ENCODE measurements at places on chromosomes 6 and 20.

DNA sequence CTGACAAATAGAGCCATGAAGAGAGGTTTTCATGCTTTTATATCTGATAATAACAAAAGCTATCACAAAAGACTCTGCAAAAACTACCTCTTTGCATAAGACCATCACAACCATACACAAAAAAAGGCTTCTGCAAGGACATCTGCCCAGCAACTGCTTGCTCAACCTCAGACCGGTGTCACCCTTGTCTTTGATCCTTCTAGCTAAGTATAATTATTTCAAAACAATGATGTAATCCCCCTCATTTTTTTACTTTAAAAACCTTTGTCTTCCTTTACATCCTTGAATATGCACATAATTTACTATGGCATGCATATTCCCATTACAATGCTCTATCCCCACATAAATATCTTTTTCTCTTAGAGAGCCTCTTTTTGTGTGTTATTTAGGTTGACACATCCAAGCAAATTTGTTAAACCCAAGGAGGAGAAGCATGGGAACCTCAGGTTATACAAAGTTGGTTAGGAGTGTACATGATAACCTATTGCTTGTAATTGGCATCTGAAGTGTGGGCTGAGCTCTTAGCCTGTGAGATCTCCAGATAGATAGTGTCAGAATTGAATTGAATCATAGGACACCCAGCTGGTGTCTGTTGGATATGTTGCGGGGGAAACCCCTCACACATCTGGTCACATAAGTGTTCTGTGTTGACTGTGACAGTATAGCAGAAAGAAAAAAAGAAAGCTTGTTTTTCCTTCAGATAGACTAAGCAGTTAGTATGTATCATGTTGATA lies 20.7 kb upstream of the CGA start:
- DNase-seq, result no peak

DNA sequence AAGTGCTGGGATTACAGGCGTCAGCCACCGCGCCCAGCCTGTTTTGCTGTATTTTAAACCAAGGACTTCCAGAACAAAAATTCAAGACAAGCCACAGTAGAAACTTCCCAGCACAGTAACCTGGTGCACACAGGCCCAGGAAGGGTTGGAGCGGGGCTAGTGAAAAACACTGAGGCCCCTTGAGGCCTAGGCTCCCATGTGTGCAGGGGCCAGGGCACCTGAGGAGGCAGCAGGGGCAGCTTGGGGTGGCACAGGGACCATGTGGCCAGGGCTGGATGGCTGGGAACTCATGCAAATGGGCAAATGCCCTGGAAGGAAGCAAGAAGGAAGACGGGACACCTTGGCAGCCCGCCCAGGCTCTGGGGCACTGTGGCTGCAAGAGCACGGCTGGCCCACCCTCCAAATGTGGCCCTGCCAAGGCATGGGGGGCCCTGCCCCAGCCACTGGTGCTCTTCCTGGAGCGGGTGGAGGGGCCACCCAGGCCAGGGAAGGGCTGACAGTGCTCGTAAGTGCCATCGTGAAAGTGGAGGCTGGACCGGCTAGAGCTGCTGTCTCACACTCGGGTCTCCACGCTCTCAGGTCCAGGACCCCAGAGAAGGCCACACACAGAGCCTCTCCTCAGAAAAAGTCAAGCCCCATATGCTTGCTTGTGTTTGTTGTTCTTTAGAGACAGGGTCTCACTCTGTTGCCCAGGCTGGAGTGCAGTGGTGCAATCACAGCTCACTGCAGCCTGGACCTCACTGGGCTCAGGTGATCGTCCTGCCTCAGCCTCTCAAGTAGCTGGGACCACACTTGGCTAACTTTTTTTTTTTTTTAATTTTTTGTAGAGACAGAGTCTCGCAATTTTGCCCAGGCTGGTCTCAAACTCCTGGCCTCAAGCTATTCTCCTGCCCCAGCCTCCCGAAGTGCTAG lies 10.3 kb downstream of the SLC2A4RG start:
- DNase-seq, result no peak

GRCh38 chr6:68400396-68400795 lies 234.7 kb upstream of the ADGRB3 start:
- DNase-seq, result no peak

GRCh38 chr6:4378319-4378996 lies 243.1 kb upstream of the ECI2 start:
- no peak for DNase-seq

DNA sequence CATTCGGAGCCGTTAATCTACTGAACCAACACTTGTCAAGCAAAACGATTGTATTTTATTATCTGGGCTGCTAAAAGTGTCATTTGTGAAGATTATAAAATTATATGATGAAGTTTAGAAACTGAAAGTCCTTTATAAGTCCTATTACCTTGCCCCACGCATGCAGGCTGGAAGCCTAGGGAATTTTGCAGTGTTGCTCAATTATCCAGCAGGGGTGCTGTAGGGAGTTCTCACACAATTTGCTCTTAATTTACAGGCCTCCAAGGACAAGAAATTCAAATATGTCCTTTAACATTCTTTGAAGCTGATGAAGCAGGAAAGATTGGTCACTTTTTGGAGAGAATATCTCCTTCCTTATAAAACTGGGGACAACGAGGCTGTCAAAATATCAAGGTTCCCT lies 368.9 kb downstream of the LMBRD1 start:
- no peak for DNase-seq

- DNase-seq, result no peak
Observed at GRCh38 chr6:36383606-36384005, 3.9 kb downstream of the ETV7 start.

DNA sequence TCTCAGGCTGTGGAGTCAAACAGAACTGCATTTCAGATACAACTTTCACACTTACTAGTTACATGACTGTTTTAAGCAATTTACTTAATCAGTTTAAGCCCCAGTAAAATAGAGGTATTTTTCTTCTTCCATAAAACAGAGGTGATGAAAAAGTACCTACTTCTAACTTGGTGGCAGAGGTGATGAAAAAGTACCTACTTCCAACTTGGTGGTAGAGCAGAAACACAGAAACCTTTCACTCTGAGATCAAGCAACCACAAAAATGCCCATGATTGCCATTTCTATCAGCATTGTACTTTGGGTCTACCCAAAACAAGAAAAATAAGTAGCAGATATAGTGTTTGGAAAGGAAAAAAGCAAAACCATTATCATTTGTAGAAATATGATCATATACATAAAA lies 148.7 kb downstream of the OPRM1 start:
- no peak for DNase-seq

DNA sequence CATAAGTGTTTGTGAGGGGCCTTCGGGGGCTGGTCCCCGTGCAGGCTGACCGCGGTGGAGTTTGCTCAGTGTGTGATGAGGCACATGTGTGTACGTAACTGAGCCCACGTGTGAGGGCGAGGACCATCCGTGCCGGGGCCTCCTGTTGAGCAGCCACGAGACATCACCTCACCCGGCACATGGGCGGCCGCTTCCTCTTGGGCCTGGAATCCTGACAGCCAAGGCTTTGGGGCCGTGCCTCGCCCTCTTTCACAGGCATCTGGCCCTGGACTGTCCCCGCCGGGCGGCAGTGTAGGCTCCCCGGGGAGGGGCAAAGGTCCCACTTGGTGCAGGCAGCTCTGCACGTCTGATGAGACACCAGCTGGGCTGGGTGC lies 202.3 kb downstream of the DLL1 start:
- no peak for DNase-seq

- peak; percentile 4 for DNase-seq
Observed at GRCh38 chr6:87870556-87870955, 168.5 kb upstream of the AKIRIN2 start.

GRCh38 chr20:62651285-62652021 lies 9.2 kb downstream of the SLCO4A1 start:
- DNase-seq, result peak; percentile 37

GRCh38 chr20:40942006-40942405 lies 86.6 kb upstream of the TOP1 start:
- DNase-seq, result no peak

DNA sequence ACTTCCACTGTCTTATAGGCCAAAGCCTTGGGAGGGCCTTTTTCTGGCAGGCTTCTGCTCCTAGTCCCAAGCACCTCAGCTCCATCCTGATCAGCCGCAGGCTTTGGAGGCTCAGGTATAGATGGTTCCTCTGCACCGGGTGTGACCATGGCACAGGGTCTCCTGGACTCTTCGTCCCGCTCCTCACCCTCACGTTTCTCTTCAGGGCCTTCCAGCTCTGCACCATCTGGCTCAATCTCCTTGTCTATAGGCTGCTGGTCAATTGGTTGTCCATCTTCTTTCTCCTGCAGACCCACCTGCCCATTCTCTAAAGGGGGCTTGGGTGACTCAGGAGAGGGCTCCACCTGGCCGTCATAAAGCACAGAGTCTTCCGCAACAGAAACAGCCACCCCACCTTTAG lies 37.0 kb downstream of the BFSP1 start:
- DNase-seq, result no peak

DNA sequence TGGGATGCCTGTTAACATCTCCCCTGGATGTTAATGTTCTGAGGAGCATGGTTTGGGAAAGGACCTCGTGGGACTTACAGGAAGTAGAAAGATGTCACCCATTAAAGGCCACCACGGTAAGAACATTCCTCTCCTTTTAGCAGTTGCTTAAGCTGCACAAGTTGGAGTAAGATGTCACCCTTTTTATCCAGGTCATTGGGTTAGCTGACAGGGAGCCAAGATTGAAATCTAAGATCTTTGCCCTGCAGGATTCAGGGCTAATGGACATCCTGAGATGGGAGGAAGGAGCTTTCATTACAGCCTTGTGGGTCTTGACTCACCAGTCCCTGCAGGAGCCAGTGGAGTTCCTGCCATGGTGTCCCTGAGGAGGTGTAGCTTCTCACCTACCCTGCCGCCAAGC lies 22.1 kb downstream of the PABPC1L start:
- DNase-seq, result no peak

DNA sequence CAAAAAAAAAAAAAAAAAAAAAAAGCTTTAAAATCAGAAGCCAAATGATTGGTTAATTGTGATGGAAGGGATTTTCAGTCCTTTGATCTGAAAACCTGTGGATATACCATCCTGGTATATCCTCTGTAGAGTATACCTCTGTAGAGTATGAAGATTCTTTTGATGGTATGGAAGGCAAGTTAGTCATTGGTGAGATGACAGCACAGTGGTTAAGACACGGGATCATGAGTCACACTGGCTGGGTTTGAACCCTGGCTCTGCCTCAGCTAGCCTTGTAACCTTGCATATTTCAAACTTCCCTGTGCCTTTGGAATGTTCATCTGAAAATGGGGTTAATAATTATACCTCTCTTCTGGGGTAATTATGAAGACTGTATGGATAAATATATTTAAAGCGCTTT lies 179.3 kb downstream of the CARMIL1 start:
- DNase-seq, result peak; percentile 83

GRCh38 chr6:132934496-132934895 lies 120.1 kb downstream of the RPS12 start:
- peak; percentile 70 for DNase-seq

DNA sequence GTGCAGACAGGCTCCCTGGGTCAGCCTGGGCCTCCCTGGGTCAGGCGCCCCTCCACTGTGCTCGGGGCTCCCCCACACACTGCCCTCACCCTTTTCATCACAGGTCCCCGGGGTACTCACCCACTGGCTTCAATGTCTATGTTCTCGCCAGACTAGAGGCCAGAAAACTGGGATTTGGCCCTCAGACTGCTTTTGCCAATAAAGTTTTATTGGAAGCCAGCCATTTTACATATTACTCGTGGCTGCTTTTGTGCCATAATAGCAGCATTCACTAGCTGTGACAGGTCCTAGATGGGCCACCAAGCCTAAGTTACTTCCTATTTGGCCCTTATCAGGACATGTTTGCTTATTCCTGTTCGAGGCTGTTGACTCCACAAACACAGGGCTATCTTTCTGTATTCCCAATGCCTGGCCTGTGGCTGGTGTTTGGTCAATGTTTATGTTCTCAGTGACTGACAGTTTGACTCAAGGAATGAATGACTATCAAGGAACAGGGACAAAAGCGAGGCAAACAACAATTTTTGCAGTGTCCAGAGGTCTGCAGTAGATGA lies 525.1 kb upstream of the AGPAT4 start:
- no peak for DNase-seq

- DNase-seq, result peak; percentile 37
Observed at GRCh38 chr6:17281497-17282481, 628 bp downstream of the RBM24 start.

GRCh38 chr6:90103056-90103800 lies 193.4 kb downstream of the BACH2 start:
- DNase-seq, result no peak

GRCh38 chr6:169472786-169473416 lies 219.3 kb upstream of the THBS2 start:
- no peak for DNase-seq

GRCh38 chr20:18805881-18806280 lies 7.7 kb upstream of the SCP2D1 start:
- DNase-seq, result peak; percentile 77

DNA sequence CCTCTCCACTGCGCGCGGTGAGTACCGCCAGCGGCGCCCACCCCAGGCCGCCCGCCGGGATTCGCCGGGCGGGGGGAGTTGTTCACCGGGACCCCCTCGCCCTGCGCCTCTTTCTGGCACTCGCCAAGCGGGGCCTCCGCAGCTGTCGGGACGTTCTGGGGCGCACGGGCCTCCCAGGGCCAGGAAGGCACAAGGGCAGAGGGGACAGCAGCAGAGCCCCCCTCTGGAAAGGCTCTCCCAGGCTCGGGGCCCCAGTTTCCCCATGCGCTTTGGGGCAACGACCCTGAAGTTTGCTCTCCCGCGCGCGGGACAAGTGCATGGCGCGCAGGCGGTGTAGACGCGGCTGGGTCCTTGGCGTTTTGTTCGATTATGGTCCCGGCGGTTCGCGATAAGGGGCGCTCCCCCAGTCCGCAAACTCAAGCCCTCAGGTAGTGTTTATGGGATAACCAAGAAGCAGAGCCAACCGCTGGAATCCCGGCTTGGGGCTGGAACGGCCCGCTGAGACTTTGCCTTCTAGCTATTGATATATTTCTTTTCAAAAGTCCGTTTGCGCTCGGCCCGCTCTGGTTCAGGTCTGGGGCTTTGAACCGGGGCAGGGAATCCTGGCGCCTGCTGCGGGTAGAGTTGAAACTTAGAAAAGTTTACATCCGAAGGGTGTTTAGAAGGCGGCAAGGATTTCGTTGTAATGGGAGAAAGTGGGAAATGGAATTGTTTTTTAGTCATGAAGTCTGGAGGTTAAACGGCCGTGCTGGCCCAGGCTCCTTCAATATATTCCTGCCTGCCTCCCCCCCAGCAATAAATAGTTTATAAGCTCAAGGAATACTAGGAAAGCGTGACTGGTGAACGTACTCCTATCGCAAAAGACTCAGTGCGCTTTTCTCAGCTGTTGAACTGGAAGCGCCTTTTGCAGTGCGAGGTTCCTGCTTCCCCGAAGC lies 595 bp downstream of the EYA2 start:
- DNase-seq, result peak; percentile 24

GRCh38 chr20:50865591-50865990 lies 65.6 kb downstream of the ADNP start:
- no peak for DNase-seq

- DNase-seq, result no peak
Observed at GRCh38 chr6:15402406-15403045, 156.7 kb downstream of the JARID2 start.

GRCh38 chr20:15131176-15131575 lies 793.8 kb upstream of the FLRT3 start:
- no peak for DNase-seq

DNA sequence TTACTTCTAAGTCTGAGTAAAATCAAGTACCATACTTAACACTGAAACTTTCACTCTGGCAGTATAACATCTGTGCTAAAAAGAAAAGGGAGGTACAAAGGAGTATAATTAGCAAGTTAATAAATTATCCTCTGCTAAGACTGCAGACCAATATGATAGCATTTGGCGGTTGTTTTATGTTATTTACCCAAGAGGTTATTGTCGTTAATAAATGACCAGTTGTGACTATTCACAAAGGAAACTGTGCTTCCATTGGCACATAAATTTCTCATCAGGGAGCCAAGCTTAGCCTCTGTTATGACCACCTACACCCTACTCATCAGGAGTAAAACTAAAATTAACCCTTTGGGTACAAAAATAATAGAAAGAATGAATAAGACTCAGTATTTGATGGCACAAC lies 86.5 kb downstream of the CRYBG1 start:
- no peak for DNase-seq
